ENCODE measurements at places on chromosomes 4 and X.

DNA sequence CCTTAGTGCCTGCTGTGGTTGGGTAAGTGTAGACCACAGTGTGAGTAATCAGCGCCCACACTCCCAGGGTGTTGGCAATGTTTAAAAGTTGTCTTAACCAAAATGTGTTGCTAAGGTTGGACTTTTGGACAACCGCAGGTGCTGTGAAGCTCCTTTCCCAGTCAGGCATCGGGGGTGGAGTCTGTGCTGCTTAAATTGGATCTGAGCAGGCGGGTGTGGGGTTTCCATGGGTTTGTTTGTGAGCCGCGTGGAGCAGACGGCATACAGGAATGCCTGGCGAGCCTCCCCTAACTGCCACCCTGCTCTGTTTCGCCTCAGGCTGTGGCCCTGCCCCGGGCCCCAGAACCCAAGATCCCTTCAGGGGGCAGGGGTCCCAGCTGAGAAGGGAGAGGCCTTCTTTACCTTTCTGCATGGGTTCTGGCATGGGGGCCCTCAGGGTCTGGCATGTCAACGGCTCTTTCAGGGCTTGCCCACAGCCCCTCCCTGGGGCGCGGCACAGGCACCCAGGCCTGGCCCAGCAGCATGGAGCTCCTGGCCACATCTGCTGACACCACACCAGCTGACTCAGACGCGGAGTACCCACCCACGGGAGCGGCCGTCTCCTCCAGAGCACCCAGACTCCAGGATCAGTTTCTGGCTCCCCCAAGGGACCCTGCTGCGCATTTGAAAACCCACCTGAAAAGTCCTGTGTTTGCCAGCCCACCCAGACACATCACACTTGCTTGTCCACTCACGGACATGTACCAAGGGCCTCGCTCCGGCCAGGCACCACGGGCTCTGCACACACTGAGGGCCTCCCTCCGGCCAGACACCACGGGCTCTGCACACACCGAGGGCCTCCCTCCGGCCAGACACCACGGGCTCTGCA, 5.1 kb upstream of the SPON2 start:
- DNase-seq, result no peak

GRCh38 chrX:26783512-26784225, 567.7 kb downstream of the MAGEB5 start:
- DNase-seq, result no peak

DNA sequence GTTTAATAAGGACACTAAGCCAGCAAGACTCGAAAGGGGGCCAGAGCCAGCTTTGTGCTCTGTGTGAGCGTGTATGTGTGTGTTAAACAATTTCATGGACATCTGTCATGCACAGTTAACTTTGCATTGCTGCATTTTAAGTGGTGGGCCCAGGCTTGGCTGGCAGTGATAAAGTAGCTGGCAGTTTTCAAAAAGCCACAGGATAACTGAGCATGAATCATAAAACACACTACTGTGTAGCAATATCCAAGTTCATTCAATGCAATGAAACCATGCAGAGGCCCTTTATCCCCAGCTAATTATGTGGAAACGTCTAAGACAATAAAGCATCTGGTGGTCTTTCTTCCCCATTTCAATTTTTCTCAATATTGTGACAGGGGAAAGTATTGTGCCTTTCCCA, 132.9 kb downstream of the NKX6-1 start:
- DNase-seq, result no peak

GRCh38 chr4:21450331-21450730, 498.2 kb downstream of the KCNIP4 start:
- no peak for DNase-seq

- no peak for DNase-seq
Measured at GRCh38 chrX:70605352-70605751, 160.7 kb downstream of the DLG3 start.

GRCh38 chrX:13397878-13398818, 78.3 kb upstream of the ATXN3L start:
- peak; percentile 53 for DNase-seq

All from psoas muscle (tissue), 8 donors.